H4 (cell line): ENCODE measurements at places on chromosomes 11 and 22.
A peak's percentile ranks its signal among the peaks of the same experiment; 100 is the strongest.

DNA sequence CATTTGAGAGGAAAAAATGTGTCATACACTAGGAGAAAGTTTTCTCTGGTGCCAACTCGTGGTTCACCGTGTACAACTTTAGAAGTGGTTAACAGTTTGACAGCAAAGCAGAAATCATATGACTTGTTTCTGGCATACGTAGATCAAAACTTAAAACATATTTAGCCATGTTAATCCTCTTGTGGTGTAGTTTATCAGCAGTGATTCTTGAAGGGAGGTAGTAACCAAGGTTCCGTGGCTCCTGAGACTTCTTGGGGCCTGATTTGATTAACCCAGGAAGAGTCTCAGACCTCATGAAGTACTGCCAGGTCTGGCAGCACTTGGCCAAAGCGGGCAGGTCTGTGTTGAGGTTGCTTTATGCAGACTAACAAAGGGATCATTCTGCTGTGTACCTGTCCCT lies 40.5 kb downstream of the SREBF2 start:
- DNase-seq: no peak

DNA sequence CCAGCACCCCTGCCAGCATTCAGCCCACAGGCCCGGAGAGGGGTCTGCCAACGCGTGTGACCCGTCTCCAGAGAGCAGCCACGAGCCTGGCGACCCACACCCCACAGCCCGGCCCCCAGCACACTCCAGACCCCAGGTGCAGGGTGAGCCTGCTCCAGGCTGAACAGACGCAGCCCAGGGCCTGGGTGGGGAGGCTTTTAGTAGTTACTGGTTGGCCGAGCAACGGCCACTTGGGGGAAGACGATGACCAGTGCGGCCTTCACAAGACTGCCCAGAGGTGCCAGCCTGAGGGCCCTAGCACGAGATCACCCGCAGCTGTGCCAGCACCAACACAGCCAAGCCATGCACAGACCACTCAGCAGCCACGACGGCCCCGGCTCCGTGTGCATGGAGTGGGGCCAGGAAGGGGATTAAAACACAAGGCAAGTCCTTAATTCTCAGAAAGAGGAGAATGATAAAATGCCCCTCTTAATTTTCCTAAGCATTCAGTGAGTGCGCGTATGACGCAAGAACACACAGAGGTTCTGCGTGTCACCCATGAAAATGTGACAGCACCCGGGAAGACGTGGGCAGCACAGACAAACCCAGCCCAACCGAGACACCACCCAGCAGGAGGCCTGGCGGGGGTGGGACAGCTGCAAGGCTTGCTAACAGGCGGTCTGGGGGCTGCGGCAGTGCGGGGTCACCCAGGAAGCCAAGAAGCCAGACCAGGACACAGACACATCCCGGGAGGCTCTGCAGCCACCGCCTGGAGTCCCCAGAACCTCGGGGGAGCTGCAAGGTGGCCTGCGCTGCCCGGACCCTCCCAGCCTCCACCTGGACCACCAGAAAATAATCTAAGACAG lies 47.6 kb downstream of the BRD1 start:
- no peak for DNase-seq

DNA sequence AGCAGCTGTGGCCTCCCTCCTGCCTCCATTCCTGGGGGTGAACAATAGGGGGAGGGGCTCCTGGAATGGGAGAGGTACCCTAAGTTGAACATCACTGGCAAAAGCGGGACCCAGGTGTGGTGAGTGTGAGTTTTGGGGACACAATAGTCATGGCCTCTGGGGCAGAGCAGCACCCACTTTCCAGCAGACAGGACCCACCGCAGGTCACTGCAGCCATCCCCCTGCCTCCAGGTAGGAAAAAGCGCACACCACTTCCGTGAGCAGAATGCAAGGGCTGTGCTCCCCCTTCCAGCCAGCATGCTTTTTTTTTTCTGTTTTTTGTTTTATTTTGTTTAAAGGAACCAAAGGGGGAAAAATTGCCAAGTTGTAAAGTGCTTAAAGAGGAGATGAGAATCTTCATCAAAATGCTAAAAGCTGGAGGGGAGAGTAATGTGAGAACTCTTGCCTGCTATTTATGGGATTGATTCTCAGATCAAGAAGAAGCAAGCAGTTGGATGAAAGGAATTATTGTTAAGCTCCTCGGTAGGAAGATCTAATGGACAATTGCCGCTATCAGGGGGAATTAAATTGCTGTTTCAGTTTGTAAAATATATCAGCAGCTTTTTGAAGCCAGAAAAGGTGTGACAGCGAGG lies 152.9 kb downstream of the FEZ1 start:
- DNase-seq: no peak

- no peak for DNase-seq
Observed at GRCh38 chr11:1041936-1042608, 5.6 kb upstream of the MUC6 start.

- DNase-seq: no peak
Observed at GRCh38 chr11:130246738-130247137, 68.0 kb downstream of the ZBTB44 start.

DNA sequence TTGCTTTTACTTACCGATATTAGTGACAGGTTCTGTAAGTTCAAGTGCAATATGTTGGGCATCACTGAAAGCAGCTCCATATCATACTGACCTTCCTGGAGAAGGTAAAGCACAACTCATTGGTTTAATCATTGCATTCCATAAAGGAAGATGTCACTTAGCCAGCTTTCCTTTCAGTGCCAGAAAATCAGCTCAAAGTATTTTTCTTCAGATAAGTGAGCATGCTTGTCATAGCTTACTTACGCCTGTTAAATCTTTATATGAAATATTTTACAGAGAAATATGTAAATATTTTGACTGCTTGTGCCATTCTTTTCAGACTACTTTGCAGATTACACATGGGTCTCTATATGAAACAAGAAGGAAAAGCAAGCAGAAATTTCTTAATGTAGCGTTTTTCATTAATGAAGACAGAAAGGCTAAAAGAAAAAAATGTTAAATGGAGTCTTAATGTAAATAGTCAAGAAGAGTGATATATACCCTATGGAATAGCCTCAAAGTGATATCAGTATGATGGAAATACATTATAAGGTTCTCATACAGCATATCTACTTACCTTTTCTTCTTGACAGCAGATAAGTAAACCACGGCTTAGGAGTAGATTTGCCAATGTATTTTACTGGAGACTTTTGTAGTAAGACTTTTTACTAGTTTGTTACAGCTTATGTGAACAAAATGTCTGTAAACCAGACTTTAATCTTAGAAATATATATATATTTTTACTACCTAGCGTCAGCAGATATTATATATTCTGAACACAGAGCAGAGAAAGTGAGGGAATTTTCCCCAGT lies 649.7 kb downstream of the METTL15 start:
- peak; percentile 14 for DNase-seq

GRCh38 chr11:57658023-57658361 lies 430 bp downstream of the CLP1 start:
- no peak for DNase-seq
